ENCODE measurements at places on chromosomes 16 and 17. TPM values are rescaled to one million over a fixed set of nuclear protein-coding genes. Genes with fewer than 3 reads are reported as not detected.
A peak's percentile ranks its signal among the peaks of the same experiment; 100 is the strongest.

- peak; percentile 72 for DNase-seq
These were observed 13.3 kb upstream of the SDK2 start for GRCh38 chr17:73657473-73658116.

DNA sequence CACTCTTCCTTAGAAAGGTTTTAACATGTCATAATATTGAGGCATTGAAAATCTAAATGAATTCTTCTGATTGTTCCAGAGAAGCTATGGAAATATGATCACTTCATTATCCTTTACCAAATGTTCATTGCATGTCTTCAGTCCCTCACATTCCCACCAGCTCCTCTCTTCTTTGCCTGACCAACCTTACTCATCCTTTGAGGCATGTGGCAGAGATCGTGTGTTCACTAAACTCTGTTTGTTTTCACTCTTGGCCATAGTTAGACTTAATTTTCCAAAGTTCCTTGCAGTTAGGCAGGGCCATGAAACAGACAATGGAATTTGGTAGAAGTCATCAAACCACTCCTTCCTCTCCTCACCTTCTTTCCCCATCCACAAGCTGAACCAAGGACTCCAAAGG, 266.5 kb upstream of the HSBP1 start:
- no peak for DNase-seq

The OTOP3 gene
- total RNA-seq, result not detected

- DNase-seq, result no peak
These were observed 487.0 kb downstream of the HAPSTR1 start for GRCh38 chr16:9578459-9578858.

- DNase-seq, result no peak
These were observed 3.5 kb downstream of the FLII start for GRCh38 chr17:18254888-18255649.

DNA sequence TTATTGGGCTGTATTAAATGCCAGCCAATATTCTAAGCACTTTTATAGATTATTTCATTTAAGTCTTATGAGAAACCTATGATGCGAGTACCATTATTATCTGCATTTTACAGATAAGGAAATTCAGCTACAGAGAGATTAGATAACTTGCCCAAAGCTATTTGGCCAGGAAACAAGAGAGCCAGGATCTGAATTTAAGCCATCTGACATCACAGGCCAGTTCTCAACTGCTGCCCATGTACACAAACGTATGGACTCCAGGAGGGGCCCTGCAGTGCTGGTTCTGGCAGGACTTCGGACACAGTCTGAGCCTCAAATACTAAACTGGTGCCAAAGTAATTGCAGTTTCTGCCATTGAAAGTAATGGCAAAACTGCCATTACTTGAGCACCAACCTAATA, 40.2 kb downstream of the CPPED1 start:
- DNase-seq, result no peak

All from mesothelial cell of epicardium (in vitro differentiated cells).